Femur (tissue), 1 donor: ENCODE measurements at places on chromosomes 6 and 20.

DNA sequence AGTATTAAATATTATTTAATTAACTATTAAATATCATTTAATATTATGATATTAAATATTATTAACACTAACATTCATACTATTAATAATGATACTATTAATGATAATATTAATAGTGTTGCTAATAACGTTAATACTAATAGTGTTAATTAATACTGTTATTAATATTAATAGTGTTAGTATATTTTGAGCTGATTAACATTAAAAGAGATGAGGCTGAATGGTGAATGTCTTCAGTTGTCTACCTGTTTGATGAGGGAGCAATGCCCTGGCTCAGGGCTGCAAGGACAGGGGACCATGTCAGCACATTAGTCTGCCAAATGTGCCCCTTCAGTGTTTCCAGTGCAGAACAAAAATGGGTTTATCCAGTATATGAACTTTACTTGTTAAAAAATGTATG is 96.6 kb upstream of the PLEKHG1 start:
- DNase-seq = no peak

- DNase-seq = no peak
These were observed 54.0 kb downstream of the TRAF3IP2 start for GRCh38 chr6:111551521-111552231.

- DNase-seq = no peak
These were observed 152.3 kb upstream of the THEMIS start for GRCh38 chr6:128053109-128053508.

- no peak for DNase-seq
These were observed 5.6 kb downstream of the CST3 start for GRCh38 chr20:23631981-23632710.

- peak; percentile 81 for DNase-seq
These were observed 87.2 kb downstream of the PDE7B start for GRCh38 chr6:135938576-135939207.

- no peak for DNase-seq
These were observed 60.8 kb downstream of the FAM83B start for GRCh38 chr6:54907355-54907754.

- no peak for DNase-seq
These were observed 304.7 kb downstream of the SOX4 start for GRCh38 chr6:21898107-21898796.
